ENCODE measurements at places on chromosomes 16 and 17.

GRCh38 chr16:72785171-72785570 lies 262.8 kb downstream of the ZFHX3 start:
- DNase-seq = no peak

DNA sequence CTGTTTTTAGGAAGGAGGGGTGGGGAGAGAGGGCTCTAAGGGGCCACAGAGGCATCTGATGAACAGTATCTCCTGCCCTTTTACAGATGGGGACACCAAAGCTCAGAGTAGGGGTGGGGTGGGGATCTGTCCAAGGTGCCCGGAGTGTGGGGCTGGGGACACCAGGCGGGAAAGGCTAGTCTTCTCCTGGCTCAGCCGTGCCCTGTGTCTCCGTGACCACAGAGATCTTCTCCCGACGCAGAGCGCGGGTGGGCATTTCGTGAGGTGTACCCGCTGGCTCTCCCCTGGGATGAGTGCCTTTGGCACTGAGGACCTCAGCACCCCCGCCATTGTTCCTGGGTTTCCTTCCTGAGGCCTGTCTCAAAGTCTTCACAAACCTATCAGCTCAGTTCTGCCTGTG lies 209.6 kb downstream of the NTN1 start:
- DNase-seq = no peak

GRCh38 chr17:13931800-13932460 lies 137.4 kb upstream of the COX10 start:
- DNase-seq = no peak

- no peak for DNase-seq
Observed at GRCh38 chr17:74603037-74603635, 11.1 kb upstream of the CD300LD start.

- no peak for DNase-seq
Observed at GRCh38 chr17:51258756-51259563, 889 bp downstream of the MBTD1 start.

DNA sequence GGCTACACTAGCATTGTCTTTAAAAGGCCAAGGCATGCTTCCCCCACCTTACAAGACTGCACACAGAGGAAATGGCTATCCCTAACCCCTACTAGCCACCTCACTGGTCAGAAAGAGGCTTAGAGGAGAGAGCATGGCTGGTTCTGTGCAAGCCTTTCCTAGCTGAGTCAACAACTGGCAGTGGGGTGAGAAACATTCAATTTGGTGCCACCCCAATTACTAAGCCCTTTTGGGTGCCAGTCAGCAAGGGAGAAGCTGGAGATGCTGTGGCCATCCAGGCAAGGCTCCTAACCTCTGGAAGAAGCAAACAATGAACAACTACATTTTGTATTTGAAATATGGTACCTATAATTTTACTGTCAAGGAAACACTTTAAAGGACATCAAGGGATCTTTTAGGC lies 4.7 kb upstream of the KAT7 start:
- DNase-seq = no peak

- DNase-seq = no peak
Observed at GRCh38 chr16:83046664-83047063, 419.9 kb downstream of the CDH13 start.

GRCh38 chr16:56369202-56369601 lies 56.1 kb downstream of the AMFR start:
- no peak for DNase-seq

GRCh38 chr17:40462343-40463121 lies 19.3 kb downstream of the IGFBP4 start:
- DNase-seq = no peak
